Uterine smooth muscle cell (primary cell): ENCODE measurements at places on chromosomes 5 and 9. TPM values are rescaled to one million over a fixed set of nuclear protein-coding genes. Genes with fewer than 3 reads are reported as not detected.

Gene F2RL1
- total RNA-seq, result 60.6 and 62.0 TPM in 2 replicates

Gene ZNF883
- 1.2 and 2.2 TPM in 2 replicates for total RNA-seq

Gene AGXT2
- total RNA-seq, result not detected in 2 replicates

Gene MTAP
- total RNA-seq, result 39.6 and 61.8 TPM in 2 replicates

Gene CCNB1
- 133 and 504 TPM in 2 replicates for total RNA-seq

Gene ITGA2
- total RNA-seq, result 40.7 and 122 TPM in 2 replicates

Gene ARID3C
- 0.12 and 0.22 TPM in 2 replicates for total RNA-seq

Gene TXNDC8
- not detected in 2 replicates for total RNA-seq

Gene PTGR1
- 77.0 and 89.0 TPM in 2 replicates for total RNA-seq

Gene GRXCR2
- total RNA-seq, result not detected in 2 replicates

Gene ST8SIA4
- 0.22 and 0.37 TPM in 2 replicates for total RNA-seq

Gene BARX1
- total RNA-seq, result not detected in 2 replicates

Gene PCDHA4
- total RNA-seq, result 0.11 and 0.62 TPM in 2 replicates

Gene BTNL8
- not detected in 2 replicates for total RNA-seq

Gene SPATA31A3
- total RNA-seq, result not detected in 2 replicates

Gene CACNA1B
- total RNA-seq, result 0.11 and 0.12 TPM in 2 replicates

Gene TLE4
- 9.7 and 13.4 TPM in 2 replicates for total RNA-seq

Gene PCDHGA2
- 0.89 and 2.2 TPM in 2 replicates for total RNA-seq

Gene FAT2
- total RNA-seq, result under 0.01 TPM in 2 replicates

Gene KLF4
- total RNA-seq, result 3.3 and 10.9 TPM in 2 replicates

Gene MEF2C
- 10.9 and 17.7 TPM in 2 replicates for total RNA-seq

Gene ALDH1A1
- 69.4 and 232 TPM in 2 replicates for total RNA-seq

Gene SH3TC2
- total RNA-seq, result 1.5 and 4.8 TPM in 2 replicates

Gene VLDLR
- 27.1 and 37.4 TPM in 2 replicates for total RNA-seq

Gene PHYHD1
- 3.4 and 6.2 TPM in 2 replicates for total RNA-seq

Gene MYMK
- not detected in 2 replicates for total RNA-seq

Gene PRRT1B
- not detected in 2 replicates for total RNA-seq

Gene TRIM52
- total RNA-seq, result 7.9 and 8.3 TPM in 2 replicates

Gene ELL2
- total RNA-seq, result 53.6 and 63.7 TPM in 2 replicates

Gene SPATA31E1
- under 0.01 TPM in 1 of 2 replicates, not detected in the other for total RNA-seq

Gene PDGFRB
- total RNA-seq, result 94.2 and 160 TPM in 2 replicates

Gene ANKRD18B
- 2.3 and 6.7 TPM in 2 replicates for total RNA-seq
